Dermis blood vessel endothelial cell (primary cell): ENCODE measurements at places on chromosomes 3 and 15. TPM values are rescaled to one million over a fixed set of nuclear protein-coding genes. Genes with fewer than 3 reads are reported as not detected.

Gene TRIM42
- not detected in 2 replicates for total RNA-seq

- DNase-seq, result no peak
Measured at GRCh38 chr3:146491303-146491702, 21.9 kb upstream of the PLSCR2 start.

DNA sequence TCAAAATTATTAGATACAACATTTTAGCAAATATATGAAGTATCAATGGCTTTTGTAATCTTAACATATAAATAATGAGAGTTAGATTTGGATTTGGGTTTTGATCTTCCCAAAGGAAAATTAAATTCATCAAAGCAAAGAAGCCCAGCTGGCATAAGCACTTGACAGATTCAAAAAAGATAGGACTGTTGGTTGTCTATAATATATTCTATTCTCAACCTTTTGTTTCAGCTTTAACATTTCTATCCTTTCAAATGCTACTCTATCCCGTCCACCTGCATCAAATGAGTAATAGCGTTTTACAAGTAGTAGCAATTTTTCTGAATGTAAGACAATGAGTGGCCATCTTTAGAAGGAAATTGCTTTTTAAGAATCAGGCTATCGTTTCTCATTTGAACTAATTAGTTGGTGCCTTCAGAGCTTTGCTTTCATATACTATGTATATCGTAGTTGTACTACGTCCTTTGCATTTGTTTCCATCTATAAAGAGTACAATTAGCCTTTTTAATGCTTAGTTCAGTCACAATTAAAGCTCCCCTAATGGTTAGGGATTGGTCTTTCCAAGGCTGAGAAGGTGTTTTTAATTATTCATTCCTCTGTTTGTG is 278.0 kb downstream of the UBE2E2 start:
- DNase-seq, result no peak

Gene RETNLB
- not detected in 2 replicates for total RNA-seq

- no peak for DNase-seq
Measured at GRCh38 chr3:146157325-146158060, 3.5 kb downstream of the PLOD2 start.

GRCh38 chr3:98008855-98009254 is 26.3 kb downstream of the GABRR3 start:
- no peak for DNase-seq
